ENCODE measurements at places on chromosomes 7 and 10. TPM values are rescaled to one million over a fixed set of nuclear protein-coding genes. Genes with fewer than 3 reads are reported as not detected.

DNA sequence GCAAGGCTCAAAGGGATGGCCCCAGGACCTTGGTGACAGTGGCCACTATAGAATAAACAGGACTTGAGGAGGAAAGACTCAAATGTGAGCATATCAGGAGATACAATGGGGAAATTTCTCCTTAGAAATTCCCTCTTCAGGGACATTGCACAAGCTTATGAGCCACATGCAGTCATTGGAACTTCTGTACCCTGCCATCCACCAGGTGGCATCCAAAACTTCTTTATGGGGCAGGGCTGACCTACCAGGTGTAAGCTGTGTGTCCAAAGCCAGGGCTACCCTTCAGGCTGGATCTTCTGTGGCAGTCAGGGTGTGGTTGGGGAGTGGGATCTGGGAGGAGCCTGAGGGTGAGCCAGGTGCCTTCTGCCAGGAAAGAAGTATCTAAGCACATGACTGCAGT, 36.6 kb upstream of the LRRC18 start:
- no peak for DNase-seq

DNA sequence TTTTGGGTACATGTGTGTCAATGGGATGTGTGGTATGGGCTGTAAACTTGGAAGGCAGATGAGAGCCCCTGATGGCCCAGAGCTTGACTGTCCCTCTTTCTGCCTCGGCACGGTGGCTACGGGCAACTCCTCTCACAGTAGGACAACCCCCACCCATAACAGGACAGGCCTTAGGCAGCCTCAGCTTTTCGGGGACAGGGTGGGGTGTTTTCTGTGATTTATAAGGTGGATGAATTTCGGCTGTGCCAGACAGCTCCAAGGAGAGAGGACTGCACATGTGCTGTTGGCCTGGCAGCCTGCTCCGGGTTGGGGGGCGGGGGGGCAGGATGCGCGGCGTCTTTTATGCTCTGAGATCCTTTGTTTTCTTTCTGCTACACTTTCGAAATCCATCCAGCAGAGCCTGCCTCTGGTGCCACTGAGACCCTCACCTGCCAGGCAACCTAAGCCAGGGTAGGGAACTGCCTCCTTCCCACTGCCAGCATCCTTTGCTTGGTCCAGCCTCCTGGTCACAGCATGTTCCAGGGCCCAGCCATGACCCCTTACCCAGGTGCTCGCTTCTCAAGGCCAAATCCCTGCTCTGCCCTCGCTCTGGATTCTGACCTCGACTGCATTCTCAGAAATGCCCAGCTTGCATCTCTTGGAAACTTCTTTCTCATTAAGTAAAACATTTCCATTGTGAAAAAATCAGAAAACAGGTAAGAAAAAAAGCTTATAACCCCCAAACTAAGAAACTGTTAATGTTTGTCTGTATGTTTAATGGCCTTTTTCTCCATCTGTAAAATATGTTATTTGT, 15.4 kb upstream of the BTBD16 start:
- no peak for DNase-seq

DNA sequence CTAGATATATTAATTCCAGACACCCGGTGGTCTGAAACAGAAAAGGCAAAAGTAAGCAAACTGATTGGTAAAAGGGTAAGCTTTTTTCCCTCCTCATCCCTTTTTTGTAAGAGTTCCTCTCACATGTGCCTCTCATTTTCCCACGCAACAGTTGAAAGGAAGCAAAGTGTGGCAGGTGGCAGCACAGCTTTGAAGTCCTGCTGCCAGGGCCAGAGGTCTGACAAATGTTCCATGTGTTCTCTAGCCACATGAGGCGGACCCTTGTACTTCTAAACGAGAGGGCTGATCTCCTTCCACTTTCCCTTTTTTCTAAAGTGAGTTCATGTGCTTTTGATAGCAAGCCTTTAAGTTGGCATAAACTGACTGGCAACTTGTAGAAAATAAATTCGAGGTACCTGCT, 217.5 kb downstream of the POLR1F start:
- DNase-seq = no peak

Gene VWC2
- total RNA-seq = 0.19 TPM

- no peak for DNase-seq
Observed at GRCh38 chr10:60964257-60965235, 20.6 kb upstream of the RHOBTB1 start.

Gene PPP1R9A
- 1.9 TPM for total RNA-seq

GRCh38 chr10:51879238-51879637, 179.8 kb upstream of the CSTF2T start:
- no peak for DNase-seq

Gene CPEB3
- 8.8 TPM for total RNA-seq

Gene SPOCK2
- total RNA-seq = 2.6 TPM

Measured in esophagus squamous epithelium (tissue), 5 donors.